Activated CD4-positive, alpha-beta T cell treated with anti-CD3 and anti-CD28 coated beads for 1 hour (primary cell): ENCODE measurements at places on chromosomes 11 and 22.

GRCh38 chr11:34653851-34654482 lies 33.1 kb downstream of the EHF start:
- no peak for DNase-seq

GRCh38 chr22:30435674-30436126 lies 10.1 kb downstream of the MTFP1 start:
- peak; percentile 62 for DNase-seq

DNA sequence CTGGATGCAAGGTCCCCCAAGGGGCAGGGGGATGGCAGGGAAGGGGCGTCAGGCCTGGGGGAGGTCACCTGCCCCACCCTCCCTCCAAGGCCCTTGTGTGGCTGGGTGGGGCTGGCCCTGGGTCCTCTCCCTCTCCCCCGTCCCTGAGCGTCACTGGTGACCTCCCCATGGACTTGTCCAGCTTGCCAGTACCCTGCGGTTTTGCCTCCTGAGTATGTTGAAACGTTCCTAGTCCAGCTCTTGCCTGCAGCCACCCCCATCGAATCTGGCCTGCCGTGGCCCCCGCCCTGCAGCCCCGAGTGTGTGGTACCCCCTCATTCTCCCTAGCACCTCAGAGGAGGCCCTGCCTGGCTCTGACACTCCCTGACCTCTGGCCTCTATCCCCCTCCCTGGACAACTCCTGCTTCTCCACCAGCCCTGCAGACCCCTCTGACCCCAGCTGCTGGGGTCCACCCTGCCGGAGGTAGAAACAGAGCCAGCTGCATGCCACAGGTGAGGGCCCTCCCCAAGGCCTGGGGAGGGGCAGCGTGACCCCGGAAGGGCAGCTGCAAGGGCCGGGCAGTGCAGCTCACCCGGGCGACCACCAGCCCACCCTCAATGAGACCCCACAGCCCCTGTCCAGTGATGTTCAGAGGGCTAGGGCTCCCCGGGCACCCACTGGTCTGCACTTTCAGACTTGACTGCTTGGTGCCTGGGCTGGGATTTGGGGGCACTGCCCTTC lies 4.1 kb upstream of the MUC6 start:
- DNase-seq, result no peak

- DNase-seq, result no peak
These were observed 94.3 kb downstream of the SOX6 start for GRCh38 chr11:16261836-16262644.

GRCh38 chr11:84524422-84525051 lies 1102.6 kb downstream of the DLG2 start:
- no peak for DNase-seq

DNA sequence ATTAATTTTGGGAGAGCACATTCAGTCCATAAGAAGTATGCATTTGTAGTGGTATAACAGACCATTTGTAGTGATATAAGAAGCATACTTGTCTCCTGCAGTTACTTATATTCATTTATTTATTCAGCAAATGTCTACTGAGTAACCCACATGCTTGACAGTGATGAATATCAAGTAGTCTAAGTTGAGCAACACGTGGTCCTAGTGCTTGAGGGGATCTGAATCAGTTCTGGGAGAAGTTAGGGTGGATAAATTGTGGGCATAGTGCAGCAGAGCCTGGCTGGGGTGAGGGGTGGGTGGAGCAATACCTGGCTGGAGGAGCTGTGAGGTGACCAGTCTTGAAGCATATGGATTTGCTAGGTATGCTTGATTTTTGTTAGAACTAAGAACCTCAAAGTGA lies 24.3 kb downstream of the STX3 start:
- DNase-seq, result no peak

DNA sequence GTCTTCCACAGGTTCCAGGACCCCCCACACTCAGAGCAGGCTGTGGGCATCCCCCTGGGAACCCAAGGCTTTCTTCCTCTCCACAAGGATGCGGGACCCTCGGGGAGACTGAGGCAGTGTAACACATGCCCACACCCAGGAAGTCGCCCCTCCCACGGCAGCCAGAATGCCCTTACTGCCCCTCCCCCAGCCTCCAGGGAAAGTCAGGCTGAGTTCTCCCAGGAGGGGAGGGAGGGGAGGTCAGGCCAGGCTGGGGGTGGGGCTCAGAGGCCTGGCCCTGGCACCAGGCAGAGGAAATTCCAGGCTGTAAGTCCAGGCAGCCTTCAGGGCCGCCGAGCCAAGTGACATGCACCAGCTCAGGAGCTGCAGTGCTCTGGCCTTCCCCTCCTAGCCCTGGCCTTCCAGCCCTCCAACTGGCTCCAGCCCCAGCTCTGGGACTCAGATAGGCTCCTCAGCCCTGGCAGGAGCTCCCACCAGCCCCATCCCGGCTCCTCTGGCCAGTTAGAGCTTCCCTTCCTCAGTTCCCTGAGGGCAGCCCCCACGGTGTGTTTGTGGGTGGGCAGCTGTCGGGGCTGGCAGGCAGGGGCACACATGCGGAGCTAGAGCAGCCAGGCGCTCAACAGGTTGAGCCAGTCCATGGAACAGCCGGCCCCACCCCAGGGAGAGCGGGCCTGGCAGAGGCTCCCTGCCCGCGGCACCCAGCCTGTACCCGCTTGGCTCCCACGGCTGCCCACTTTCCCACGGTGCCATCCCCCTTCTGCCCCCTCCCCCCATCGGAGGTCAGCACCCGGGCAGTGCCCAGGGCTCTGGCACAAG lies 3.6 kb downstream of the BCL9L start:
- no peak for DNase-seq

- DNase-seq, result no peak
These were observed 537 bp downstream of the EP300 start for GRCh38 chr22:41092847-41093411.

- no peak for DNase-seq
These were observed 38.5 kb upstream of the LARGE1 start for GRCh38 chr22:33958741-33959140.

DNA sequence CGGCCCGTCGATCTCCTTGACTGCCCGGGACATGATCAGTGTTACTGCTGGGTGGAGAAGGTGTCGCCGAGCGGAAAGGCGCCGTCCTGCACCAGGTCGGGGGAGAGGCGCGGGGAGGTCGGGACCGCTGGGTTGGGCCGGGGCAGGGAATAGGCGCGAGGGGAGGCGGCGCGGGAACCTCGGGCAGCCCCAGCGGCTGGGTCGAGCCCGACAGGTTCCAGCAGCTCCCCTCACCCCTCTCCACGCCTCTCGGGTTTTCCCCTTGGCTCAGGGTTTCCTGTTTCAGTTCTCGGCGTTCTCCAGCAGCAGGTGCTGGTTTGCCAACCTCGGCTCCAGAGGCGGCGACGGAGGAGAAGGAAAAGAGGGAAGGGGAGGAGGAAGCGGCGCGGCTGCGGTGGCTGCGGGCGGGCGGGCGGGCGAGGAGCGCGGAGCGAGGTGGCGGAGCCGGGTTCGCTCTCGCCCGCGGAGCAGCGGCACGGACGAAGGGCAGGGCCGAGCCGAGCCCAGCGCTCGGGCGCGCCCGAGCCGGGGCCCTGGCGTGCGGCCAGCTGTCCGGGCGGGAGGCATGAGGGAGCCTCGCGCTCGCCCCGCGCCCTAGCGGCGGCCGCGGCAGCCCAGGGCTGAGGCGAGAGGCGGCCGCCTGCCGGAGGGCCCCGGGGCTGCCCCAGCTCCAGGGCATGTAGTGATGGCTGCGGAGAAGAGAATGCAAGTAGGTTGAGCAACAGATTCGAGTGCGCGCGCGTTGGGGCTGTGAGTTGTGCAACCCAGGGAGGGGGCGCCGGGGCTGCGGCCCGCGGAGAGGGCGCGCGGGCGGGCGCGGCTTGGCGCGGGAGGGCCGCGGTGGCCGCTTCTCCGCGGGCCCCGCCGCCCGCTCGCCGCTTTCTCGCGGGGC lies at the start of gene ZC3H12C:
ZC3H12C (plus strand) TSS at position 878 of the 892 bp plus-strand sequence. CDS start 20 bp downstream, outside the sequence.
- no peak for DNase-seq

GRCh38 chr11:59963733-59964132 lies at the start of gene OOSP4A:
OOSP4A (plus strand) TSS chr11:59964033; CDS start chr11:59964033, 0 bp downstream.
- no peak for DNase-seq

- no peak for DNase-seq
These were observed 508.1 kb downstream of the TBC1D22A start for GRCh38 chr22:47270463-47271135.

DNA sequence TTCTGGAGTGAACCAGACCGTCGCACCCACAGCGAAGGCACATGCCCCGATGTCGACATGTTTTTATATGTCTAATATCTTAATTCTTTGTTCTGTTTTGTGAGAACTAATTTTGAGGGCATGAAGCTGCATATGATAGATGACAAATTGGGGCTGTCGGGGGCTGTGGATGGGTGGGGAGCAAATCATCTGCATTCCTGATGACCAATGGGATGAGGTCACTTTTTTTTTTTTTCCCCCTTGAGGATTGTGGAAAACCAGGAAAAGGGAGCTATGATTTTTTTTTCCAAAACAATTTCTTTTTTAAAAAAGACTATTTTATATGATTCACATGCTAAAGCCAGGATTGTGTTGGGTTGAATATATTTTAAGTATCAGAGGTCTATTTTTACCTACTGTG lies 49.2 kb upstream of the OR4B1 start:
- no peak for DNase-seq
